ENCODE measurements at places on chromosomes 5 and 9.

- peak; percentile 49 for DNase-seq
Observed at GRCh38 chr5:36606428-36607113, at the start of gene SLC1A3. Gene SLC1A3 (plus strand): TSS chr5:36606606. CDS start chr5:36608424, 1,818 bp downstream.

- DNase-seq, result peak; percentile 36
Observed at GRCh38 chr5:152560512-152561137, 155.5 kb upstream of the NMUR2 start.

GRCh38 chr9:4792054-4792571 lies 631 bp upstream of the RCL1 start:
- DNase-seq, result no peak

- no peak for DNase-seq
Observed at GRCh38 chr5:16510098-16510497, 44.5 kb upstream of the ZNF622 start.

DNA sequence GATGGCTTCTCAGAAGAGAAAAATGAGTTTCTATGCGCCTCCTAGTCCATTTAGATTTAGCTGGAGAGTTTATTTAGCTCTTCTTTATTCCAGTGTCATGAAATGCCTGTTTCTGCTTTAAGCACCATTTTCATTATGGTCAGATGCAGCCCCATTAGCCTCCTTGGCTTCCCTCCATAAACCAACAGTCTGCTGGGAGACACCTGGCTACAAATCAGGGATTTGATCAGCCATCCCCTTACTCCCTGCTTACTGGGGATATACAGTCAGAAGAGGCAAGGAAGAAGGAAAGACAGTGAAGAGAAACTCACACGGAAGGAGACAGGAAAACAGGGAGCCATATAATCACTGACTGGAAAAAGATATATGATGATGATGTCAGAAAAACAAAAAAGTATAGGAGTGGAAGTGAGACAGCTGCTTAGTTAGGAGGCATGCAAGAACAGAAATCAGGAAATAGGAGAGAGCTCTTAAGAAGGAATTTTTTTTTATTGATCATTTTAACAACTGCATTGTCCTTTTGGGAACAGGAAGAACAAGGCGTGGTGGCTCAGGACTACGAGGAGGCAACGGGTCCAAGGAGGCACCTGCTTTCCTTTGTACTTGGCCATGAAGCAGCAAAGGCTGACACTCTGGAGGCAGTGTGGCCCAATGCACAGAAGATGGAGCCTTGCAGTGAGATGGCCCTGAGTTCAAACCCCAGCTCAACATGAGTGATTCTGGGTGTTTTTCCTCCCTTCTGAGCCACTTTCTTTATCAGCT lies 56.1 kb downstream of the MED27 start:
- no peak for DNase-seq

DNA sequence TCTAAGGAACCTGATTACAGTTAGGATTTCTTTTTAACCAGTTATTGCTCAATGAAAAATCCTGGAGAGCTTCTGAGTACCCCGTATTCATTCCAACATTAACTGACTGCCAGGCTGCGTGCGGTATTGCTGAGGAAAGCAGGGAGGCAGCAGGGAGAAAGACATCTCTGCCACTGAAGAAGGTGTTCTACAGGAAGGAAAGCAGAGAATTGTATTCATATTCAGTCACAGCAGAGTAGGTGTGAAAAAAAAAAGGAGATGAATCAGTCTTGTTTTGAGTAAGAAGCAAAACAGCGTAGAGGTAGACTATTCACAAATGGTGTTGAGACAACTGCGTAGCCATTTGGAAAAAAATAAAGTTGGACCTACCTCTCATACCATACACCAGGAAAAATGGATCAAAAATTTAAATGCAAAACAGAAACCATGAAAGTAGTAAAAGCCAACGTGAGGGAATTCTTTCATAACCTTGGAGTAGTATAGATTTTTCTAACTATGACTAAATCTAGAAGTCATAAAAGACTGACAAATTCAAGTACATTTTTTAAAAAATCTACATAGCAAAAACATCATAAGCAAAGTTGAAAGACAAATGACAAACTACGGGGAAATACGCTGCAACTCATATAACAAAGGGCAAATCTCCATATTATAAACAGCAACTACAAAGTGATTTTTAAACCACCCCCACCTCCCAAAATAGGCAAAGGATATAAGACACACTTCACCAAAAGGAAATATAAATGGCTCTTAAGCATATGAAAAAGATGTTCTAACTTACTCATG lies 9.9 kb upstream of the NR4A3 start:
- DNase-seq, result no peak

DNA sequence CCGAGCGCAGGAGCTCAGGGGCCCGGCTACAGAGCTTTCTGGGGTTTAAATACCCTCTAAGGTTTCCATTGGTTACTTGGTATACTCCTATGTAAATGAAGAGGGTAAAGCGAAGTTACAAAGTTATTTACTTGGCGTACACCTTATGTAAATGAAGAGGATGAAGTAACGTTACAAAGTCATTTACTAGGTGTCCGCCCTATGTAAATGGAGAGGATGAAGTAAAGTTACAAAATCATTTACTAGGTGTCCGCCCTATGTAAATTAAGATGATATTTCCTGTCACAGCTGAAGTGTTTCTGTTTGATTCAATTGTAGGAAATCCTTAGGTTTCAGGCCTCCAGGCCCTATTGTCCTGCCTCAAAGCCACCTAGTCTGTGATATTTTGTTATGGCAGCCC lies 358.2 kb downstream of the MTRR start:
- DNase-seq, result no peak

Data from stromal cell of bone marrow (primary cell).